Astrocyte (in vitro differentiated cells and primary cell): ENCODE measurements at places on chromosomes 12 and 14.

- DNase-seq: no peak
These were observed 68.0 kb downstream of the SERPINA3 start for GRCh38 chr14:94679937-94680861.

DNA sequence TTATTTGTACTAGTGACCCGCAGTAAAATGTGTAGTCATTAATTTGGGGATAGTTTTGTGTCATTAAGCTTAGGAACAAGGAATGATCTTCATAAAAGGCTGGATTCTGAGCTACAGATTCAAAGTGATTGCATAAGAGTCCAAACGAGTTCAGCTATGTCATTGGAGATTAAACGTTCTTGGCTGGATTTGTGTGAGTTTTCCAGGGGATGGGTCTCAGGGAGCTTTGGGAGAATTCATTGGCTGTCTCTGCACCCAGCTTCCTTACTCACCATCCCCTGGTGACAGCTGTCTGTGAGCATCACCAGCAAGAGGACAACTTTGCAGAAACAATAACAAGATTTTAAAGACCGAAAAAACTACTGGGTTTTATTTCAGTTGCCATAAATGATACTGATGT is 130.4 kb downstream of the DAAM1 start:
- DNase-seq: no peak

GRCh38 chr14:101222362-101223070 is 319.0 kb upstream of the RTL1 start:
- DNase-seq: no peak

DNA sequence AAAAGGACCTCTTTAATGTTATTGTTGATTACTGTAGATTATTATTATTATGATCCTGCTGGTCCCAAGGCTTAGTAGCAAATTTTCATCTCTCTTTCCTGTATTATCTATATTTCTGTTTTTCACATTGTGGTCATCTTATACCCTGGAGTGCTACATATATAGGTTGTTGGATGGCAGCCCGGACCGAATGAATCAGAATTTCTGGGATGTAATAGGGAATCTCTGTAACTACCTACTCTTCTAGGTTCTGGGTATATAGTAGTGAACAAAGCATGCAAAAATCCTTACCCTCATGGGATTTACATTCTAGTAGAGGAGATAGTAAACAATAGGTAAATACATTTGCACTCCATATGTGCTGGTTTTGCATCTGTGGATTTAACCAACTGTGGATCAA is 31.4 kb downstream of the NUBPL start:
- no peak for DNase-seq

DNA sequence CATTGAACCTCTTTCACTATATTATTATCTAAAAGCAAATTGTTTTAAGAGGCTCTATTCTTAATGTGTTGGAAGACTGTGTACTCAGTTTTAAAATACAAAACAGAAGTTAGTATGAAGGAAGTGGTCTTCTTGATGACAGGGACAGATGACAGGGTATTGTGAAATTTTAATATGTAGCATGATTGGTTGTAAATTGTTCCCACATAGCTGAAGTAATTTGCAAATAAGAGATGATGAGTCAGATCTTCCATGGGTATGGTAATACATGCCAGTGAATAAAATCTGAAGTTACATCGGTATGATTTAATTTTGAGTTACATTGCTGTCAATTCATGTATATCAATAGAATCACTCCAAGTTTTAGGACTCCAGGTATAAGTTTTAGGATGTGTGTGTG is 454.8 kb downstream of the AEBP2 start:
- peak; percentile 75 for DNase-seq

- DNase-seq: no peak
These were observed 120.9 kb upstream of the ATP2B1 start for GRCh38 chr12:89829434-89829975.

GRCh38 chr12:104793285-104793684 is 164.8 kb downstream of the SLC41A2 start:
- peak; percentile 88 for DNase-seq

DNA sequence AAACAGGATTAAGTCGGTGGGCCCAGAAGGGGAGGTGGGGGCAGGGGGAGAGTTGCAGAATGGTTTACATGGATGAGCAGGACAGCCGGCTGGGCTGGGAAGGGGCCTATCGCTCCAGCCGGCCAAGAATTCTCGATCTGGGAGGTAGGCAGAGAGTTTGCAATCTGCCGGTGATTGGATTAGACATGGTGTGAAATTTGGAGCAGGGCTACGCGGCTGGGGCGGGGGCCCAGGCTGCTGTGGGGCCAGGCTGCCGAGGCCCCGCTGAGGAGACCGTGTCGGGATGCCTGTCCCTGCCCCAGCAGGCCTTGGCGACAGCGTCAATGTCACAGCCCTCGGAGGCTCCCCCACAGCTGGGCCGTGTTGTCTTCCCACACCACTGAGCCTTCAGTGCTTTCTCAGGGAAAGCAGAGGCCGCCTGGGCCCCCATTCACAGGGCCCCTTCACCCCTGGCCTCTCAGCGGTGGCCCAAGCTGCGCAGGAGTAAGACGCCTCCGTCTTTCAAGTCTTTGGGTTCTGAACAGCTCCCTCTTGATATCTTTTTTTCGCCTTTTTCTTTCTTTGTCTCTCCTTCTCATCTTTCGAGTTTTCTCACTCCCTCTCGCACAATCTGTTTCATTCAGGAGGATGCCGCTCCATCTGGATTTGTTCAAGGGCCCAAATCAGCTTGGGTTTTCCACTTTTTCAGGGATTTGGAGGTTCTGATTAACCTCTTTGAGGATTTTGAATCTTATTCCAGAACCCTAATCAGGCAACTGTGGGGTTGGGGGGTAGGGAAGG is 117.5 kb upstream of the PARP11 start:
- no peak for DNase-seq

DNA sequence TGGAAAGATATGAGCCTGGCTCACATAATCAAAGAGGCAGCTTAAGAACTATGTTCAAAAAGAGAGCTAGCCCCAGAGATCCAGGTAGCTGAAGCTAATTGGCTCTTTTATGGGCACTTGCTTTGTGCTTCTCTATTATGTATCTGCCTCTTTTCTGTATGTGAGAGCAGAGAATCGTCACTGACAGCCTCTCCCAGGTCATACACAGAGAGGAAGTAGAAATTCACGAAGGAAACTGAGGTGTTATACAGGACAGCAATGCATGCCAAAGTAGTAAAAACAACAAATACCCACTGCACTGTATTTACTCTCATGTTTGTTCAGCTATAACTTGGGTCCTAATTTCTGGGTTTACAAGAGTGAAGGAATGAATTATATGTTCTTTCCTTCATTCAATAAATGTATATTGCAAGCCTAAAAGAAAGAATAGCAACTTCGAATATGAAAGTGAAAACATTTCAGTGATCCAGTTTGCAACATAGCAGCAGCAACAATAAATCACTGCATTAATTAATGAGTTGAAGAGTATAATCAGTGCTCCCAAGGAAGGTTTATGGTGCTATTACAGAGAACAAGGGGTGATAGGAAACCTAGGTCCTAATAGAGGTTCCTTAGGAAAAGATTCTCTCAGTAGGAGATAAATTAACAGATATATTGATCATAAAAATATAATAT is 47.1 kb upstream of the ATXN7L3B start:
- no peak for DNase-seq

DNA sequence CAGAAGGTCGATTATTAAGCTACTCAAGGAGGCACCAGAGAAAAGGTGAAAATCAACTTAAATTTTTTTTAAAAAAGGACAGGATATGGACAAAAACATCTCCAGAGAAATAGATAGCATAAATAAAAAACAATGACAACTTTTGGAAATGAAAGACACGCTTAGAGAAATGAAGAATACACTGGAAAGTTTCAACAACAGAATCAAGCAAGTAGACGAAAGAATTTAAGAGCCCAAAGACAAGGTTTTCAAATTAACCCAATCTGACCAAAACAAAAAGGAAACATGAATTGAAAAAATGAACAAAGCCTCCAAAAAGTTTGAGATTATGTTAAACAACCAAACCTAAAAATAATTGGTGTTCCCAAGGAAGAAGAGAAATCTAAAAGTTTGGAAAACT is 191.1 kb upstream of the BMP4 start:
- DNase-seq: no peak

GRCh38 chr14:106518054-106518943 is 991.9 kb downstream of the TMEM121 start:
- no peak for DNase-seq

- DNase-seq: peak; percentile 62
These were observed 310.1 kb downstream of the SYT1 start for GRCh38 chr12:79174626-79175025.

- peak; percentile 57 for DNase-seq
These were observed 190.6 kb downstream of the TMX1 start for GRCh38 chr14:51430633-51431032.

- DNase-seq: no peak
These were observed 32.4 kb upstream of the SLC17A8 start for GRCh38 chr12:100324498-100324897.

- DNase-seq: no peak
These were observed 379.0 kb downstream of the NOVA1 start for GRCh38 chr14:26218861-26219260.

DNA sequence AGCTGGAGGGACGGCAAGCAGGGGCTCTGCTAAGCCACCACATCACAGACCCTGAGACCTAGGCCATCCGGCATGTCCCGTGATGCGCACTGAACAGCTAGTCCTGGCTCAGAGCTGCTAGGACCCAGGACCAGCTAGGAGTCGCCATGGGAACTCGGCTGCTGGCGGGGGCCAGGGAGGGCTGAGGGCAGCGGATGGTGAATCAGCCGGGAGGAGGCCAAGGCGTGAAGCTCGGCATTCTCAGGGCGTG is 5.1 kb downstream of the AHNAK2 start:
- no peak for DNase-seq

GRCh38 chr12:64745980-64746379 is 13.2 kb downstream of the GNS start:
- DNase-seq: no peak

DNA sequence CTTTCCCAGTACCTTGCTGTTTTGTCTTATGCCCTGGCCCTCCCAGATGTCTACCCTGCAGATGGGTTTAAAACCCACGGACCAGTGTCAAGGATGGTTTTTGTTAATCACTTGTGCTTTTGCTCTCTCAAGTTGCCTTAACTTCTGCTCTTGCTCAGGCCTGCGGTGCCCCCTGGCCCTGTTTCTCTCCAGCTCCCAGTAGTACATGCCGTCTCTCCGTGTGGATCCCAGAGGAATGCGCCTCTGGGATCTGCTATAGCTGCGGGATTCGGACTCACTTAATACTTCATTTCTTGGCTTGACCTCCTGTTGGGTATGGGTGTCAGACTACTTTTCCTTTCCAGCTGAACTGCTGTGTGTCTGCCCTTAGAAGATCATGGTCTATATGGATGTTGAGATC is 14.5 kb downstream of the PLEKHG3 start:
- DNase-seq: no peak

GRCh38 chr14:73613046-73613383 is 698 bp downstream of the ACOT6 start:
- no peak for DNase-seq
